ENCODE measurements at places on chromosomes 13 and 19.

DNA sequence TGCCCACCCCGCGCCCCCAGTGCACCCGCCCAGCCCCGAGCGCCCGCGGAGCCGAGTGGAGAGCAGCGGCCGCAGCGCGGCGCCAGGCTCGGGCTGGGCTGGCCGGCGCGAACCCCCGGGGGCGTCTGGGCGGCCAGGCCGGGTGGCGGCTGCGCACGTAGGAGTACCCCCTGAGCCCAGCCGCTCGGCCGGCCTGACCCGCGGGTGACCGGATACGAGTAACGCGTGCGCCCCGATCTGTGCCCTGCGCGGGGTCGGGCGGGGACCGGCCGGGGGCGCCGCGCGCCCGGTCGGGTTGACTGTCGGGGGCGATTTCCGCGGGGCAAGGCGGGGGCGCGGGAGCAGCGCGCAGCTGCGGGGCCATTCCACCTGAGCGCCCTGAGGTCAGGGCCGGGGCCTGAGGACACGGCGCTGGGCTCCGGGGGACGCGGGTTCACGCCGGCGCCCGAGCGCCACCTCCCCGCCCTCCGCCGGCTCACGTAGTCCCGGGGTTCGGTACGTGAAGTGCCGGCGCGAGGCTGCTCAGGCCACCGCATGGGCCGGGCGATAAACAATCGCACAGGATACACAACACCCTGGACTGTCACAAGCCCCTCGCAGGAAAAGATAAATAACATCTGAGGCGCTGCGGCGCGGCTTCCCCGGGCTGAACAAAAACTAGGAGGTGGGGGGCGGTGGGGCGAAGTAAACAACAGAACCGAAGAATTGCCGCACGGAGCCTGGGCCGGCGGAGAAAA is 37.6 kb upstream of the FLT1 start:
- DNase-seq = no peak

DNA sequence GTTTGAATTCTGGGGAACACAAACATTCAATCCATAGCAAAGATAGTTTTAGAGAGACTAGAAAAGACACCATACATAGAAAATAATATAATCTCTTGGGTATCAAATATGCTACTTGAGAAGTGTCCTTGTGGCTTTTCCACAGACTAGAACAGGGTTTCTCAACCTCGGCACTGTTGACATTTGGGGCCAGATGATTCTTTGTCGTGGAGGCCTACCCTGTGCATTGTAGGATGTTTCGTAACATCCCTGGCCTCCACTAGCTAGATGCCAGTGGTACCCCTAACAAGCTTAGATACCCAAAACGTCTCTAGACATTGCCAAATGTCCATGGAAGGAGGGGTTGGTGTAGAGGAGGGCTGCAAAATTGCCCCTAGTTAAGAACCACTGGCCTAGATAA is 2.2 kb upstream of the ESD start:
- DNase-seq = no peak

GRCh38 chr19:9309974-9310446 is 372 bp upstream of the ZNF699 start:
- peak; percentile 37 for DNase-seq

DNA sequence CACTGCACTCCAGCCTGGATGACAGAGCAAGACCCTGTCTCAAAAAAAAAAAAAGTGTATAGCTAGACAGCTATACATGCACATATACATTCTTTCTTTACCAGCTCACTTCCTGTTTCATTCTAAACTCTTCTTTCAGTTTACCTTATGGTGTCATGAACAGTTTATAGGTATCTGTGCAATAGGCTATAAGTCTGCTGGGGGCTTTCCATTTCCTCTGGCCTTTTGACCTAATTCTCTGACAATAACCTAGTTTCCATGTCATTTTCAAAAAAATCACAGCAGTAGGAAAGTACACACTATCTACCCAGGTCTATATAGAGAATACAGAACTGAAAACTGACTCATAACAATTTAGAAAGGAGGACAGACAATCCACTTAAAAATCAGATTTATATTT is 24.4 kb upstream of the URAD start:
- DNase-seq = no peak
